ENCODE measurements at places on chromosomes 2 and 18.
A peak's percentile ranks its signal among the peaks of the same experiment; 100 is the strongest.

DNA sequence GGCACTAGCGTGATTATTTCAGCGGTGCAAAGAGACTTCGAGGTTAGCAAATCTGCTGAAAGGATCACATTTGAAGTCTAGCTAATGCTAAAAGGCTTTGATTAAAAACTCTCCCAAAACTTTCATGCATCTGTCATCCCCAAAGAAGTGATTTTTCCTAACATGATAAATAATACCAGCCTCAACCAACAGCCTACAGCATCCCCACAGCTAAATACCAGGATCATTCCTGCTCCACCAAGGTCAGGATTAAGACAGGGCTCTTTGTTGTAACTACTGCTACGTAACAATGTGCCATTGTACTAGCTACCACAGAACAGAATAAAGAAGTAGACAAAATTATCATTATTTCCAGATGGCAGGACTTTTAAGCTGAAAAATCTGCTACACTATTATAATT, 1.6 kb downstream of the OR6B3 start:
- DNase-seq: no peak

- no peak for DNase-seq
These were observed 360.1 kb upstream of the CHAC2 start for GRCh38 chr2:53407363-53408080.

- DNase-seq: no peak
These were observed 18.9 kb downstream of the STON1 start for GRCh38 chr2:48548840-48549239.

DNA sequence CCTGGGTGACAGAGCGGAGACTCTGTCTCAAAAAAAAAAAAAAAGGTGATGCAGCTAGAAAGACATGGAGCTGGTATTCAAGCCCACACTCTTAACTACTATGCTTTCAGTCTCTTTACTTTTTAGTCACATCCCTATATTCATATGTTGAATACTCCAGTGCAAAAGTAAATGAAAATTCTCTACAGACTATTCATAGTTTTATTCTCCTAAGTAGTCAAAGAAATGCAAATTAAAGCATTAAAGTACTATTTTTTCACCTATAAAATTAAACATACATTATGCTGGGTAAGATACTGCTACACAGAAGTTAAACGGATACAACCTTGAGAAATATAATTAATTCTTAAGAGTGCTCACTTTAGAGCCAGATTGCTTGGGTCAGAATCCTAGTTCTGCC, 7.6 kb downstream of the CUL3 start:
- no peak for DNase-seq

- no peak for DNase-seq
These were observed 491.2 kb downstream of the PIK3C3 start for GRCh38 chr18:42446195-42446594.

DNA sequence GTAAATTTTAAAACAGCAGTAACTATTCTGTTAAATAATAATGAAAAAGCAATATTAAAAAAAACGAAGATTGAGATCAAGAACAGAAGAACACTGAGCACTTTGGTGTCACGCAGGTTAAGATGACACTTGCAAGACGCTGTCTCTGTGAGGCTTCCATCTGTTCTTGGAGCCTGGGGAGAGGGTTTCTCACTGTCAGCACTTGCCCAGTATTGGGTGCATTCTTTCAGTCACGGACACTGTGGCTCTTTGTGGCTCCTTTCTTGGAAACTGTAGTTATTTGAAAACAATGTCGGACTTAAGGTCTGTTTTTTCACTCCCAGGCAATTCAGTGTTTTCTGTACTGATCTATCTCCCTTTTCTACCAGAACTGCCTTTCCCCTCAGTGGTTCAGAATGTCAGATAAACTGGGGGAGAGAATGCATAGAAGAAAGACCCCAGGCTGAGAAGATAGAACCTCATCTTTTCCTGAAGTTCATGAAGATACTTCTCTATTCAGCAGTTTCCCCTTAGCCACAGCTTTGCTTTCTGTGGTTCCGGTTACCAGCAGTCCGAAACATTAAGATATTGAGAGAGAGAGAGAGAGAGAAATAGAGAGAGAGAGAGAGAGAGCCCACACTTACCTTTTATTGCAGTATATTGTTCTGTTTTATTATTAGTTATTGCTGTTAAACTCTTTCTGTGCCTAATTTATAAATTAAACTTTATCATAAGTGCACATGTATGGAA, 283.3 kb downstream of the DCDC2C start:
- no peak for DNase-seq

DNA sequence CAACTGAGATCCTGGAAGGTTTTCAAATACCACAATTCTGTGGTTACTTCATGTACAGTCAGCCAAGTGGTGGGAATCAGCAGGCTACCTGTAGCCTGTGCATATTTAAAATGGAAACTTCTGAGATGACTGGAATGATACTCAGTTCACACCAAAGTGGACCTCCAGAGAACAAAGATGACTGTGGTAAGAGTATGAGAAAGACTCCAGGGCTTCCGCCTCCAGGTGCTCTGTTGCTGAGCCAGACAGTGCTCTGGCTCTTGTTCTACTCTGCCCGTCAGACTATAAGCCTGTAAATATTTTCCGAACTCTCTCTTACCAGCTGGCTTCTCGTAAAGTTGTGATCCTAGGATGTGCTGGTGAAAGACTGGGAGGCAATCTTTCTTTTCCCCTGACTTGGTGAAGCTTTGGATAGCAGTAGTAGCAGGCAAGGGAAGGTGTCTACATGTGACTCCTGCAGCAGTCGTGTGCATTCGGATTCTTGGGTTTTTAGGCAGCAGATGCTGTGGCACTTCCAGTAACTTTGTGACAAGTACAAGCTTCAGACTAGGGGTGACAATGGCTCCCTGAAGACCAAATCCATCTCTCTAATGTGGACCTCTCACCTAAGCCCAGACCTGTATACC, 23.1 kb downstream of the ST3GAL5 start:
- DNase-seq: no peak

GRCh38 chr2:158391876-158392275, 64.7 kb downstream of the CCDC148 start:
- no peak for DNase-seq

GRCh38 chr2:58042486-58042970, 4.1 kb upstream of the VRK2 start:
- peak; percentile 11 for DNase-seq

GRCh38 chr18:62651276-62652056, 63.9 kb upstream of the PHLPP1 start:
- no peak for DNase-seq

DNA sequence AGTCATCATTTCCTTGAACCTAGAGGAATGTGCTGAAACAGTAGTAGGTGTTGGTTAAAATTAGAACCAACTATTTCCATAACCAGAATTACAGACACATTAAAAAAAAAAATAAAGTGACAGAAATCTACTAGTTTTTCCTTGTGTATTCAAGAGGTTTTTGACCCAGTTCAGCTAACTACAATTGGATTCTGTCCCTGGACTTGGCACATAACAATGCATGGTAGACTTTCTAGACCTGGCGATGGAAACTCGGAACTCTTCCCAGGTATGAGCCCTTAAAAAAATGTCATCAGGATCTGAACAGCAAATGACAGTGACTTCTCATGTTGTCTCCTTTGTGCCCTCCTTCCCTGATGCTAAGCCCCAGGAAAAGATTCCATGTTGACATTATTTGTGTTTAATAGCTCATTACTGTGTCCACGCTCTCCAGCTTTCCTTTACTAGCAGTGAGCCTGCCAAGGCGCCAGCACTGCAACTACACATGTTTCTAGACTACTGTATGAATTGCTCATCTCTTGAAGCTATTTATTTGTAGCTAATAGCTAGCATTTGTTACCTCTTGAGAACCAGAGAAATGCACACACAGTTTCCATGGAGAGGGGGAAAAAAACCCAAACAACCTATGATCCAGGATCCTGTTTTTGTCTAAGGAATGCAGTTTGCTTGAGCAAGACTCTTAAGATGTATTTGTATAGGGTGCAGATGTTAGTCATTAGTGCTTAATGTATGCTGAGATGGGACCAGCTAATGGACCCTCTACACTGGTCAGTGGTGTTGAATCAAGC, 148.5 kb downstream of the FMNL2 start:
- no peak for DNase-seq

GRCh38 chr18:53380063-53380639, 844.3 kb downstream of the MBD2 start:
- no peak for DNase-seq

GRCh38 chr2:113198048-113198789, 24.4 kb downstream of the PSD4 start:
- DNase-seq: no peak

DNA sequence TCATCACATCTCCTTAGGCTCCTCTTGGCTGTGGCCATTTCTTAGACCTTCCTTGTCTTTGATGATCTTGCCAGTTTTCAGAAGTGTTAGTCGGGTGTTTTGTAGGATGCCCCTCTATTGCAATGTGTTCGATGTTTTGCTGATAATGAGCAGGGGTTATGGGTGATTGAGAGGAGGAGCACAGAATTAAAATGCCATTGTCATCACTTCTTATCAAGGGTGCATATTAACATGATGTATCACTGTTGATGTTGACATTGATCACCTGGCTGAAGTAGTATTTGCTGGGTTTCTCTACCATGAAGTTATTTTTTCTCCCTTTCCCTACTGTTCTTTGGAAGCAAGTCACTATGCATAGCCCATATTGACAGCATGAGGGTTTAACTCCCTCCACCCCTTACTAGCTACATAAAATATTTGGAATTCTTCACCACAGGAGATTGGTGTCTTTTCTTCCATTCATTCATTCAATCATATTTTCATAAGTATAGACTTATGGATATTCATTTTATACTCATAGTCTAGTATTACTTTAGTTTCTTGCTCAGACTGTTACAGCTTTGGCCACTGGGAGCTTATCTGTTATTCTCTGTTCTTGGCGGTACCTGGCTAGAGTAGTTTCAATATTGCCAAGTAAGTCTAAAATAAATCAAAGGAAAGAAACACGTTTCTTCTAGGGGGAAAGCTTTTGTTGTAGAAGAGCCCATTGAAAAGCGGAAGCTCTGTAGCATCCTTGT, 54.5 kb upstream of the TMEM87B start:
- no peak for DNase-seq

GRCh38 chr2:64273524-64274398, 129.5 kb upstream of the PELI1 start:
- DNase-seq: peak; percentile 31

All from GDM1 (cell line).